ENCODE measurements at places on chromosomes 4 and X.

DNA sequence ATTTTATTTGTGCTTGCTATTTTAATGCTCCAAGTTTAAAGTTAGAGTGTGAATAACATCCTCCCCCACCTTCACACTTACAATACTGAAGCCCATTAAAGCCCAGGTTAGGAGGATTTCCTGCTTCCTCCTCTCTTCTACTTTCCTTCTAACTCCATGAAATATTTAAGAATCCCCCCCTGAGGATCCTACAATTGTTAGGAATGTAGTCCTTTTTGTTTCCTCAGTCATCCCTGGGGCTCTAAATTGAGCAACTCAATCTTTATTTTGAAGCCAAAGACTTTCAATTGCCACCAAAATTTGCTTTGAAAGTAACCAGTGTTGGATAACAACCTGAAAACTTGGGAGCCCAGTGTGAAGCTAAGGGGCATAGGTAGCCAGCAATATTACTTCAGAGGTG lies 276.9 kb downstream of the FAM47A start:
- no peak for DNase-seq

DNA sequence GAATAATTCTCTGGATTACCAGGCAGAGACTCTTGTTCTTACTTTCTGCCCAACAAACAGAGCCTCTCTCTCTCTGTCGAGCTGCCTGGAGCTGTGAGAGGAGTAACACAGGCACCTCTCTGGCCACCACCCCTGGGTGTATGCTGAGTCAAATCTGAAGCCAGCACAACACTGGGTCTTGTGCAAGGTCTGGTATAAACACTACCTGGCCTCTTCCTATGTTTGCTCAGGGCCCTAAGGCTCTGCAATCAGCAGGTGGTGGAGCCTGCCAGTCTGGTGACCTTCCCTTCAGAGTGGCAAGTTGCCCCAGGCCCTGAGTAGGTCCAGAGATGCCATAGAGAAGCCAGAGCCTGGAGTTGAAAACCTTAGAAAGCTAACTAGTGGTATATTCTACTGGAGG lies 139.9 kb downstream of the CPXCR1 start:
- DNase-seq: no peak

GRCh38 chr4:30653291-30653690 lies 66.9 kb upstream of the PCDH7 start:
- no peak for DNase-seq

DNA sequence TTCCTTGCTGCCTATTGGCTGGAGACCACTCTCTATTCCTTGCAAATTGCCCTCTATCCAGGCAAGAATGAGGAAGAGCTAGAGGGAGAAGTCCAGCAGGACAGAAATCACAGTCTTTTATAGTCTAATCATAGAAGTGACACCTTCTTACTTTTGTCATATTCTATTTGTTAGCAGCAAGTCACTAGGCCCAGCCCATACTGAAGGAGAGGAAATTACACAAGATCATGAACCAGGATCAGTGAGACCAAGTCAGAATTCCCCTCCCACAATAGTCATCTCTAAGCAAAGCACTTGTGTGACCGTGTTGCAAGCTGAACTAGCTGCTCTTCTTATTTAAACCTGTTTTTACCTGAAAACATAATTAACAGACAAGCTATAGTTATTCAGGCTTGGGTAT lies 317.7 kb downstream of the INPP4B start:
- DNase-seq: no peak

GRCh38 chr4:125104616-125105015 lies 210.1 kb upstream of the FAT4 start:
- DNase-seq: no peak

Measured in omental fat pad (tissue), 4 donors.